ENCODE measurements at places on chromosomes 3 and 15. TPM values are rescaled to one million over a fixed set of nuclear protein-coding genes. Genes with fewer than 3 reads are reported as not detected.
A peak's percentile ranks its signal among the peaks of the same experiment; 100 is the strongest.

Gene DENND6A
- 11.5 TPM for total RNA-seq

Gene VILL
- total RNA-seq = 2.8 TPM

DNA sequence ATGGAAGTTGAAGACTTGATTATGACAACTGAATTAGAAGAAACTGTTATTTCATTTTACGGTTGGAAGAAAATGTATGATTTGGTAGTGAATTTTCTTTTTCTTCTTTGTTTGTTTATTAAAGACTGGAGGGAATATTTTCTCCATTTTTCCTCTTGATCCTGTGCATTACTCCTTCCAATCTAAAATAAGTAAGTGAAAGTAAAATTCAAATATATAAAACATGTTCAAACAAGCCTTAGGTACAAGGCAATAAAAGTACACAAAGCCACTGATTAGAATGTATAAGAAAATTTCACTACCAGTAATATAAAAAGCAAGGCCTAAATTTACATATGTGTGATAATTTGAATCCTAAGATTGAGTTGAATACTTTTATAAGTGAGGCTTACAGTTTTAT lies 181.2 kb upstream of the MME start:
- DNase-seq = no peak

GRCh38 chr15:85289677-85290365 lies 90.6 kb upstream of the AKAP13 start:
- DNase-seq = no peak

Gene RPL4
- total RNA-seq = 6,298 TPM

DNA sequence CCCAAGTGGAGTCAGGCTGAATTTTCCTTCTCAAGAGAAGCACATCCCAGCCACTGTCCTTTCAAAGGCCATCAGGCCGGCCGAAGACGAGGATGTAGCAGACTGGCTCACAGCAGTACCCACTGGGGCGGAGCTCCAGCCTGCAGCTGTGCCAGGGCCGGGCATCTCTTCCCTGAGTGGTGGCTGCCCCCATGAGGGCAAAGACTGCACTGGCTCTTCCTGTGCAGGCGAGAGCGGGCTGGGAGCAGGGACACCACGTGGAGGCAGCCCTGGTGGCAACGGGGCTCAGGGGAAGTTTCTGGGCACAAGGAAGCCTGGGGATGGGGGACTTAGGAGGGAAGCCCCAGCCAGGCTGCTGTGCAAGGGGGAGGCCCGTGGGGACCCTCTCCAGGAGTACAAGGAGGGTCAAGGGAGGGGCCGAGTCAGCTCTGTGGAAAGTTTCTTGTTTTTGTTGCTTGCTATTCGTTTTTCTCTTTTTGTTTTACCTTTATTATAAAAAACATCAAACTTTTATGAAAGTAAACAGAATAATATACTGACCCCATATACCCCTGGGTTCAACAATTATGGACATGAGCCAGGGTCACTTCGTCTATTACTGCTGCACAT lies 66.1 kb downstream of the RPN1 start:
- DNase-seq = peak; percentile 67

Gene NPAP1
- not detected for total RNA-seq

DNA sequence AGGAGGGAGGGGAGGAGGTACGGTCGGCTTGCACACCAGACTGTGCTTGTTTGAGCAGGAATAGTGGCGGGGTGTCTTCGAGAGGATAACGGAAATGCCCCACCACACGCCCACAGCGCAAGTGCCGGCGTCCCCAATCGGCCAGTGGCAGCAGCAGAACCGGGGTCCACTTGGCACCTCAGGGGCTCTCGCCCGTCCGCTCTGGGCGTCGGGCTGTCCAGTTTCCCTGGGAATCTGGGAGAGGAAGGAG lies 53.7 kb downstream of the CCDC54 start:
- DNase-seq = no peak

GRCh38 chr3:32397941-32398340 lies 6.3 kb downstream of the CMTM7 start:
- no peak for DNase-seq

Measured in uterus (tissue), 4 donors.